ENCODE measurements at places on chromosomes 12 and 14. TPM values are rescaled to one million over a fixed set of nuclear protein-coding genes. Genes with fewer than 3 reads are reported as not detected.

TAS2R14 gene
- total RNA-seq, result 2.1 TPM

LGR5 gene
- not detected for total RNA-seq

DNA sequence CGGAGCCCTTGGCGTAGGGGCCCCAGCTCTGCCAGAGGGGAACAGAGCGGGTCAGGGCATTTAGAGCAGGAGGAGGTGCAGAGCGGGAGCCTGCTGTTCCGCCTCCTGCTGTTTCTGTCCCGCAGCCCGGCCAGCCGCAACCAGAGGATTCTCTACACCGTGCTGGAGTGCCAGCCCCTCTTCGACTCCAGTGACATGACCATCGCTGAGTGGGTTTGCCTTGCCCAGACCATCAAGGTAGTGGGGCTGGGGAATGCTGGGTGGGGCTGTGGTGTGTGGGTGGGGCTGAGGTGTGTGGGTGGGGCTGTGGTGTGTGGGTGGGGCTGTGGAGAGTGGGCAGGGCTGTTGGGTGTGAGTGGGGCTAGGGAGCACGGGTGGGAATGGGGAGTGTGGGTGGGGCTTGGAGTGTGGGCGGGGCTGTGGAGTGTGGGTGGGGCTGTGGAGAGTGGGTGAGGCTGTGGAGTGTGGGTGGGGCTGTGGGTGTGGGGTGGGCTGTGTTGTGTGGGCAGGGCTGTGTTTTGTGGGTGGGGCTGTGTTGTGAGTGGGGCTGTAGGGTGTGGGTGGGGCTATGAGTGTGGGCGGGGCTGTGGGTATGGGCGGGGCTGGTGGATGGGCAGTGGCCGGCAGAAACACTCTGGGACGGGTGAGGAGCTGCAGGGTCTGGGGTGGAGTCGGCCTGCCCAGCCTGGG, 8.0 kb downstream of the ASPG start:
- DNase-seq, result no peak

- DNase-seq, result no peak
Measured at GRCh38 chr12:19140381-19141236, 11.1 kb downstream of the PLEKHA5 start.

CFAP54 gene
- 0.23 TPM for total RNA-seq

APOLD1 gene
- total RNA-seq, result 15.5 TPM

C1R gene
- 3.5 TPM for total RNA-seq

GRCh38 chr14:43591776-43592175, 915.3 kb downstream of the FSCB start:
- DNase-seq, result no peak

GRCh38 chr14:52917735-52918134, 33.1 kb downstream of the FERMT2 start:
- DNase-seq, result no peak

- DNase-seq, result no peak
Measured at GRCh38 chr12:57080855-57081254, 2.3 kb upstream of the NEMP1 start.

- DNase-seq, result no peak
Measured at GRCh38 chr14:51867741-51868140, 7.3 kb downstream of the GNG2 start.

- DNase-seq, result no peak
Measured at GRCh38 chr12:92556141-92556540, 146.6 kb upstream of the PLEKHG7 start.

GRCh38 chr12:85955127-85955526, 81.0 kb downstream of the NTS start:
- DNase-seq, result no peak

TPH2 gene
- not detected for total RNA-seq

KRT78 gene
- total RNA-seq, result not detected

MGAT2 gene
- total RNA-seq, result 53.1 TPM

CCDC38 gene
- not detected for total RNA-seq

All from activated CD4-positive, alpha-beta T cell treated with anti-CD3 and anti-CD28 coated beads, Interleukin-2, amount 10 ng/mL, durations not matched to agents 7 days and 5 days (primary cell).